ENCODE measurements at places on chromosomes 1 and 21. TPM values are rescaled to one million over a fixed set of nuclear protein-coding genes. Genes with fewer than 3 reads are reported as not detected.

DNA sequence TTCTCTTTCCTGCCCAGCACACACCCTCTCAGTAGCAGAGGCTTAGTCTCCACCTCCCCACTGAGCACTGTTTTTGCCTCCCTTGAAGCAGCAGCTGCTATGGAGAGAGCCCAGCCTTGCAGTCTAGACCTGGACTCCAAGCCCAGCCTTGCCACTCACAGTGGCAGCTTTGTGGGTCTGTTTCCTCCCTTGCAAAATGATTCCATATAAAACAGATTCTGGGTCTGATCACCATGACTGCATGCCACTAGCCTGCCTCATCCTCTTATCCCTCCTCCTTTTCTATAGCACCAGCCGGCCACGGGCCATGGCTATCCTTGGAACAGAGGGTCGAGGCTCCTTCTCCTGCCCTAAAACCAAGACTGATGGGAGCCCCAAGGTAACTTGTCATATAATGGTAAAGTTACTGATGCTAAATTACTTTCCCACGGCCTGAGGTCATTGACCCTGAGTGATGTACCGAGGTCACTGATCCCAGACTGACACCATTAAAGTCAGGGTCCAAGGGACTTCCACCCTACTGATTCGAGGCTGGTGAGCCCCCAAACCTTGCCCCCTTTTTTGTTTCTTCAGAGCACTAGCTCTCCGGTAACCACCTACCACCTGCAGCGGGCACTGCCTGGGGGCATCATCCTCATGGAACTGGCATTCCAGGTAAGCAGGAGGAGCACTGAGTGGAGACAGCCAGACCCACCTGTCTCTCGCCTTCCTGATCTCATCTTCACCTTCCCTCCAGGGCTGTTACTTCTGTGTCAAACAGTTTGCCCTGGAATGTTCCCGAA lies 7.9 kb downstream of the HYI start:
- DNase-seq: no peak

GRCh38 chr1:185351734-185352466 lies 34.9 kb upstream of the IVNS1ABP start:
- DNase-seq: no peak

DNA sequence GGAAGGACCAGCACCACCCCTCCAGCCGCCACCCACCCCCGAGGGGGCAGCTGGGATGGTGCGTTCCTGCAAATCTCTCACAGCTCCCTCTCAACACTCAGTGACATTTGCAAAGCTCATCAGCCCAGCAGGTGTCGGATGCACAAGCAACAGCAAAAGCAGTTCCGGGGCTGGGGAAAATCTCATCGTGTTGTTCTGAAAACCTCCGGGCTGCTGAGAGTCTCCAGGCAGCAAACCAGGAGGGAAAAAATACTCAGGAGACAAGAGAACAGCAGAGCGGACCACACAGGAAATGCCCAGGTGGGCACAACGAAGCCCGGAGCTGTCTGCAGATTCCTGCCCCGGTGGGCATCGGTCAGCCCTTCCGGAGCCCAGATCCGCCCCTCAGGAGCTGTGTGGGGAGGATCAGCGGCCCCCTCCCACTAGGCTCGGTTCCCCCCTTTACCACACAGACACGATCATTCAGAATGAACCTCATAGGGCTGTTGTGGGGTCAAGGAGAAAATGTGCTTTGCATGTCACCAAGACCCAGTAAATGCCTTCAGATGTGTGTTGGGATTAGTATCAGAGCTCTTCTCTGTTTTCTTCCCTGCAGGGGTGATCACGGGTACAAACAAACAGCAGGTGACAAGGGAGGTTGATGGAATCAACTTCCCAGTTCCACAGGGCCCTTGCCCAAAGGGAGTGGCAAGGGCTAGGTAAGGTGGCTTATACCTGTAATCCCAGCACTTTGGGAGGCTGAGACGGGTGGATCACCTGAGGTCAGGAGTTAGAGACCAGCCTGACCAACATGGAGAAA lies 127.0 kb upstream of the TIAM1 start:
- peak; percentile 68 for DNase-seq

- no peak for DNase-seq
Observed at GRCh38 chr21:38729754-38730379, 75.9 kb upstream of the ETS2 start.

CFHR4 gene
- total RNA-seq: not detected
